CD8-positive, alpha-beta memory T cell (primary cell): ENCODE measurements at places on chromosomes 4 and X. TPM values are rescaled to one million over a fixed set of nuclear protein-coding genes. Genes with fewer than 3 reads are reported as not detected.

NHS gene
- not detected for polyA plus RNA-seq

CORIN gene
- 0.06 TPM for polyA plus RNA-seq

OCIAD2 gene
- polyA plus RNA-seq = 184 TPM

TCEAL2 gene
- 0.33 TPM for polyA plus RNA-seq
